ENCODE measurements at places on chromosomes 5 and 9.
A peak's percentile ranks its signal among the peaks of the same experiment; 100 is the strongest.

DNA sequence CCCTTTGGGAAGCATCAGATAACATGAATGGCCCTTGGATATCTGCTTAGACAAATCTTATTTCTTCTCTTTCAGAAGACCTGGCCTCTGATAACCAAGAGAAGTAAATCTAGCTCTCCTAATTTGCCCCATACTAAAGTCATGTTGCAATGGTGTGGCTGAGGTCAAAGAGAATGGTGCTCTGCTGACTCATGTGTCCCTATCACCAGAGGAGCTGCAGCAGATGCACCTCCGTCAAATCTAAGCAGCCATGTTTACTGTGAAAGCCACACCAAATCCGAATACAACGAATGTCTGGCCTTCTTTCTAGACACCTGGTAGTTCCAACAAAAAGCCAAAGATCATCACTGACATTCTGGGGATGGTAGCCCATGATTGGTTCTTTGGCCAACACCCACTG lies 23.2 kb downstream of the RETREG1 start:
- no peak for DNase-seq

GRCh38 chr5:142888469-142889085 lies 118.4 kb downstream of the ARHGAP26 start:
- peak; percentile 75 for DNase-seq

GRCh38 chr5:82635561-82636288 lies 357.6 kb upstream of the RPS23 start:
- peak; percentile 16 for DNase-seq

GRCh38 chr9:78811622-78812276 lies 514.8 kb downstream of the PSAT1 start:
- peak; percentile 81 for DNase-seq

DNA sequence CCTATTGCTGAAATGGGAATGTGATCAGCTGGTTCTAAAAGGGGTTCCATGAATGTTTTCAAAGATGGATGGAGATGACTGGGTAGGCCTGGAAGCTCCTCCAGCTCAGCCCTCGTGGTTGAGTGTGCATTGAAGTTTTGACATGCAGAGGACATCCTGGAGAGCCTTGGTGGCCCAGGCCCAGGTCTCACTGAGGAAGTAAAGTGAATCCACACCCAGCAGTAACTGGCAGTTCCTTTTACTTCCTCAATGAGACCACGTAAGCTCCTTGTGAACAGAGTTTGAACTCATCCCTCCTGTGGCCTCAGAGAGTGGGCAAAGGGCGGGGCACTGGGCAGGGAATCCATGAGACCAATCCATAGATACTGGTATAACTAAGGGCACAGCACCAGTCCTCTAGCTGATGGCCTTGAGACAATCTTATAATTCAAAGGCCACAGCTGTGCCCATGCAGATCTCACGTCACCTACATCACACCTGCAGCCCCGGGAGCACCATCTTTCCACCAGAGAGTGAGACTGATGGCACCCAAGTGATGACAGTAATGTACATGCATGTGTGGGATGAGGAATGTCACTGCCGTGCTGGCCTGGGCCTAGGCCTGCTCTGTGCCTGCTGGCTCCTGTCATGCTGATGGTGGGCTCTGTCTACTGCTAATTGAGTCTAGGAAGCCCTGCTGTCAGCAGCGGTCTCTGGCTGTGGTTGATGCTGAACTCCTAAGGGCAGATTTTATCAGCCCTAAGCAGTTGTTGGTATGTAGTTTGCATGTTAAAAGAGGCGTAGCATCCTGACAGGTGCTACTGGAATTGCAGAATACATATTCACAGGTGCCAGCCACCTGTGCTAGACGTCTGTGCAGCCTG lies 257.8 kb downstream of the FSTL4 start:
- DNase-seq, result no peak

DNA sequence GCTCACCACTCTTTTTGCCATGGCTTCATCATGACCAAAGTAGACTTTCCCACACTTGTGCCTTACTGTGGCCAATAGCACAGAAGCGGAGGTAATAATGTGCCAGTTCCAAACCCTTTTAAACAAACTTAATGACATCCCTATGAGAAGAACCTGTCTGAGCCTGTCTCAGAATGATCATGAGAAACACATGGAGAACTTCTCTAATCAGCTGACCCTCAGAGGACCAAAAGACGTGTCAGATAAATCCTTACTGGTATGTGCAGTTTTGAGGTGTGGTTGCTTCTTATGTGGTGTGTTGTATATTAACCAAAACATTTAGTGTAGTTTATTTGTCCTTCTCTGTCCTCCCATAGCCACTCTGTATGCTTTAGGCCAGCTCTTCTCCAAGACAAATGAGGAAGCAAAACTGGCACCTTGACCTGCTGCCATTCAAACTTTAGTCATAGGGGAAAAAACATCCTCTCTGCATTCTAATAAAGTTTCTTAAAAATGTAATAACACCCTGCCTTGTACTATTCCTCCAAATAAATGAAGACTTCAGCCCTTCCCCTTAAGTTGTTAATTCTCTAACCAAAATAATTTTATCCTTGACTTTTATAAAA lies 168.9 kb downstream of the MUSK start:
- DNase-seq, result no peak

DNA sequence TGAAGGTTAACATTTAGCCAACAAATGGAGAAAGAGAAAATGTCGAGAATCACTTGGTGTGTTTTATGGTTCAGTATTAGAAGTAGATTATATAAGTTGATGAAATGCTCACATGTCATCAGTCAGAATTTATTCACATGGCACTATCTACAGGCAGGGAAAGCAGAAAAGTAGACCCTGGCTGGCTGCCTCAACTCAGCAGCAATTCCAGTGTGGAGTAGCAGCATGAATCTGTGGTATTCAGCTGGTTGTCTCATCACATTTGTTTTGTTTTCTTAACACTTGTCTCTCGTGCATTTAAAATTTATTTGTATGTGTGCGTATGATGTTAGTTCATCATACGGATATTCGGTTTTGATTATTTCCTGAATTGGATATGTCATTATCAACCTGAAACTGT lies 153.5 kb upstream of the OR13F1 start:
- no peak for DNase-seq

GRCh38 chr9:130854092-130854491 lies 19.0 kb downstream of the ABL1 start:
- peak; percentile 79 for DNase-seq

GRCh38 chr5:35096216-35096615 lies 48.5 kb upstream of the AGXT2 start:
- DNase-seq, result no peak

DNA sequence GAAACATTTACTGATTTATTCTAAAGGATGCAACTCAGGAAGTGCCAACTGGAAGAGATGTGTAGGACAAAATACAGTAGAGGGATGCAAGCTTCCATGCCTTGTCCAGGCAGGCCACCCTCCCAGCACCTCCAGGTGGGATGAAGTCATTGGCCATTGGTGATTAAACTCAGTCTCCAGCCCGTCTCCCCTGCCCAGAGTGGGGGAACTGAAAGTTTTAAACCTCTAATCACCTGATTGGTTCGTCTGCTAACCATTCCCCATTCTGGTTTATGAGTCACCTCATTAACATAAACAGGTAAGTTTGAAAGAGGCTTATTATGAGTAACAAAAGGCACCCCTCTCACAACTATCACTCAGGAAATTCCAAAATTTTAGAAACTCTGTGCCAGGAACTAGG lies 8.1 kb downstream of the TNFAIP8 start:
- DNase-seq, result no peak

- DNase-seq, result no peak
These were observed 1.4 kb downstream of the PLEKHG4B start for GRCh38 chr5:93221-93980.

- DNase-seq, result peak; percentile 90
These were observed 132.1 kb downstream of the CDH18 start for GRCh38 chr5:19855931-19856330.

- DNase-seq, result no peak
These were observed 76.2 kb downstream of the TMC1 start for GRCh38 chr9:72597601-72598000.

- DNase-seq, result peak; percentile 89
These were observed 47.8 kb downstream of the ERGIC1 start for GRCh38 chr5:172881691-172882370.

DNA sequence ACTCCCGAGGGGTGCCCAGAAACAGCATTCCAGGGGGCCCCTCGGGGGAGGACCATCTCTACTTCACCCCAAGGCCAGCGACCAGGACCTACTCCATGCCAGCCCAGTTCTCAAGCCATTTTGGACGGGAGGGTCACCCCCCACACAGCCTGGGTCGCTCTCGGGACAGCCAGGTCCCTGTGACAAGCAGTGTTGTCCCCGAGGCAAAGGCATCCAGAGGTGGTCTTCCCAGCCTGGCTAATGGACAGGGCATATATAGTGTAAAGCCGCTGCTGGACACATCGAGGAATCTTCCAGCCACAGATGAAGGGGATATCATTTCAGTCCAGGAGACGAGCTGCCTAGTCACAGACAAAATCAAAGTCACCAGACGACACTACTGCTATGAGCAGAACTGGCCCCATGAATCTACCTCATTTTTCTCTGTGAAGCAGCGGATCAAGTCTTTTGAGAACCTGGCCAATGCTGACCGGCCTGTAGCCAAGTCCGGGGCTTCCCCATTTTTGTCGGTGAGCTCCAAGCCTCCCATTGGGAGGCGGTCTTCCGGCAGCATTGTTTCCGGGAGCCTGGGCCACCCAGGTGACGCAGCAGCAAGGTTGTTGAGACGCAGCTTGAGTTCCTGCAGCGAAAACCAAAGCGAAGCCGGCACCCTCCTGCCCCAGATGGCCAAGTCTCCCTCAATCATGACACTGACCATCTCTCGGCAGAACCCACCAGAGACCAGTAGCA lies 83.9 kb downstream of the GOLPH3 start:
- no peak for DNase-seq

DNA sequence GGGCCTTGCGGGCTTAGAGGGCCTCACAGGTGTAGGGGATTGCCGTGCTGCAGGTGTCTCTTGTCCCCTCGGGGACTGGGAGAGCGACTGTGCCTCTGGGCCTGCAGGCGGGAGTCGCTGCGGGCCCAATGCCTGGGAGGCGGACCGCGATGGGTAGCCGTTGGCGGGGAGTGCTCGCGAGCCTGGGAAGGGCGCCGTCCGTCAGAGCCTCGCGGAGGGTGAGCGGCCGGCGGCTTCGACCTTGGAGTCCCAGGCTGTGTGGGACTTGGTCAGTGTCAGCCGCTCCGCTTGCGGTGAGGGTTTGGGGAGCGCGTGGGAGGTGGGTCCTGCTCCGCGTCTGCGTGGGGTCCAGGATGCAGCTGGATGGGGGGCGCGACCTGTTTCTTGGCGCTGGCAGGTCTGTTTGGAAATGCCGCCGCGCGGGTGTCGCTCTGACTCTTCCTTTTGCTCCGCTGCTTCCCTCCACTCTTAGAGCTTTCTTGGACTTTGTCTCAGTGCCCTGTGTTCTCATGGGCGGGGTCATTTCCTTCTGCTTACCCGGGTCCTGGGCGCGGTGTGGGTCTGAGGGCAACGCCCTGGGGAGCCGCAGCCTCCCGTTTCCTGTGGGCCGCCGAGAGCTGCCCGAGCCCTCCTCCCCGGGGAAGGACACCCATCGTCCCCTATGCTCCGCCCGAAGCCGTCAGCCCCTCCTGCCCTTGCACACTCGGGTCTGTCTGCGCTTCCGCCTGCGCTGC lies 88.9 kb upstream of the CACNA1B start:
- no peak for DNase-seq

- no peak for DNase-seq
These were observed 60.3 kb downstream of the RFK start for GRCh38 chr9:76333964-76334363.

DNA sequence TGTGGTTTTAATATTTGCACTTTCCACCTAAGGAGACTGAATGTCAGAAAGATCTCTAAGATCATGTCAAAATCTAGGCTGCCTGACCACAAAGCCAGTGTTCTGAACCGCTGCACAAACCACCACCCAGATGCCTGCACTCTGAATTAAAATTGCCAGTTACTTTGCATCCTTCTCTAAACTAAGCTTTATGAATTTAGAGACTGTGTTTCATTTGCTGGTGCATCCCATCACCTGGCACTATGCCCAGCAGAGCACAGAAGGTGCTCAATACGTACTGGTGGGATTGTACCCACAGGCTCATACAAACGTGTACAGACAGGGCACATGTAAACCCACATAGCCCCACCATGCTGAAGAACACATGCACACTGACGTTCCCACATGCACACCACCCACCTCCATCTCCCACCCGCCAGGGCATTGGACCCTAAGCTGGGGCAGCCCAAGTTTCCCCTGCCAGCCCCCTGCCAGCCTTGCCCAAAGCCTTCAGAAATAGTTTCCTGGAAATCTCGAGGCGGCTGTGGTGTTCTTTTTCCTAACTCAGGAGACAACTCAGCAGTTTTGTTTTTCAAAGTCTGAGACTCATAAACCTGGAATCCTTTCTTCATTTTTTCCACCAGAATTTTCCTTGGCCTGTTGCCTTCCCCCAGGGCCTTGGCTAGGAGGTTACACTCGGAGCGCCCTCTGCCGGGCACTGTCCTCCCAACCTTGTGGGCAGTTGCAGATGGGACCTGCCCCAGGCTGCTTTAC lies 9.6 kb upstream of the TRAF1 start:
- peak; percentile 96 for DNase-seq

DNA sequence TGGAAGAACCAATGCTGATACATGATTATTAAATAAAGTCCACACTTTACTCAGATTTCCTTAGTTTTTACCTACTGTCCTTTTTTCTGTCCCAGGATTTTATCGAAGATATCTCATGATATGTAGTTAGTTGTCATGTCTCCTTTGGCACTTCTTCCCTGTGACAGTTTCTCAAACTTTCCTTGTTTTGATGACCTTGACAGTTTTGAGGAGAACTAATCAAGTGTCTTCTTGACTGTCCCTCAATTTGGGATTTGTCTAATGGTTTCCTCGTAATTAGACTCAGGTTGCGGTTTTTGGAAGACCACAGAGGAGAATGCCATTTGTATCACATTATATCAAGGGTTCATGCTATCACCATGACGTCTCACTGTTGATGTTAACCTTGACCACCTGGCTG lies 483.1 kb upstream of the ZNF608 start:
- DNase-seq, result no peak

DNA sequence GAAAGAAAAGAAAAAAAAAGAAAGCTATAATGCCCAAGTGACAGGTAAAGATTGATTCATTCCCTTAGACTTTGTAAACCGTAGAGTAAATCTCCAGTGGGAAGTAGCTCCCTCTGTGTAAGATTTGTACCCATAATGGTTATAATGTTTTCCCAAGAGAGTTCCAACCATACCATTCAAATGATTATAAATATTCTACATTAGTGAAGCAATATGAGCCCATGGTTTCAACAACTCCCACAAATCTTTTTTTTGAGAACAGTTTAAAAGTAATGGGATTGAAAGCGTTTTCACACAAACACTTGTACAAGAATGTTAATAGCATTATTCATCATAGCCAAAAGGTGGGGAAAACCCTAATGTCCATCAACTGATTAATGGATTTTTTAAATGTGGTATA lies 58.0 kb downstream of the GRAMD2B start:
- DNase-seq, result peak; percentile 74

DNA sequence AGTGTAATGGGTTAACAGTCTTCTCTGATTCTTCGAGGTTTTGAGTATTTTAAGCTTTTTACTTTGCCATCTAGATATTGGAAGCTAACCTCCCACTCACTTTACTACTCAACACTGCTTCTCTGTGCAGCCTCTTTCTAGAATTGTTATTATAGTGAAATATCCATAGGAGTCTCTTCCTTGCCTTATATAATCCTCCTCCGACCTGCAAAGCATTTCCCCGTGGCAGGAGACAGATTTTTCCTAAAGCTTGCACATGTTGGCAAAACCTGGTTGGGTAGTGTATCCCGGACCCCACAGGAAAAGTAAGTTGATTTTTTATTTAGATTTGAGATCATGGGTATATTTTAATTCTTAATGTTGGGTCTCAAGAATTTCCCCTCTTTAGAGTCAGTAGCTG lies 249.1 kb downstream of the CD180 start:
- no peak for DNase-seq

Measured in EH (cell line).